ENCODE measurements at places on chromosomes 6 and 20. TPM values are rescaled to one million over a fixed set of nuclear protein-coding genes. Genes with fewer than 3 reads are reported as not detected.

GRCh38 chr6:75349262-75349984 lies 64.8 kb upstream of the TMEM30A start:
- peaks cover 44% of the 10 kb centered on the region for H3K27me3 ChIP-seq
- H3K27ac ChIP-seq = no peak overlapping the region

DNA sequence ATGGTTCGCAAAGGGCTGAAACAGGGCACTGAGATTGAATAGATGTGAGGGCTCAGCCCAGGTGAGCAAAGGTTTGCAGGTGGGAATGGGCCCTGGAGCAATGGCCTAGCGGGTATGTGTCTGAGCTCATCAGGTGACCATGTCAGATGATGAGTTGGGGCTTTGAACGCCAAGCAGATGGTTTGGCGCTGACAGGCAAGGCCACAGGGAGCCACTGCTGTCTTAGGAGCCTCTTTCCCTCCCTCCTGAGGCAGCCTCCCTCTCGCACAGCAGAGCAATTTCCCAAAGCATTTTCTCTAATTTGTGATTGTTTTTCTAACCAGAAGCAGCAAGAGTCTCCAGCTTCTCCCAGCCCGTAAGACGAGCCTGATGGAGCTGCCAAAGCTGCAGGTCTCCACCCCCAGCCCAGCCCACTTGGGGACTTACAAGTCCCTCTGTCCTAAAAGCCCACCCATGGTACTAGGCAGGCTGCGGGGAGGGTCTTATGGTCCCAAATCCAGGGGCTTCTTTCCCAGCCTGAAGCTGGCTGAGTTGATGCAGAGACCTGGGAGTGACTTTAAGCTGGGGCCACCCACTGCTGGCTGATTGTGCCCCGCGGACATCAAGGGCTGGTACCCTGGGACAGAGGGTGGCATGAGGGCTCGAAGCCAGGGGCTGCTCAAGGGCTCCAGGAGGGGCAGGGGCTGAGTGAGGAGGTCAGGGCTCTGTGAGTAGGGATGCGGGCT lies 11.6 kb downstream of the CDH22 start:
- H3K36me3 ChIP-seq = no peaks in the 10 kb centered on the region
- H3K27ac ChIP-seq = no peak overlapping the region
- H3K27me3 ChIP-seq = peaks cover 7% of the 10 kb centered on the region
- no peak overlapping the region for H3K4me3 ChIP-seq

HSPA1L gene
- total RNA-seq = 3.3 TPM

LRRC1 gene
- 4.2 TPM for total RNA-seq

- DNase-seq = no peak
- H3K36me3 ChIP-seq = peaks cover 20% of the 10 kb centered on the region
- no peaks in the 10 kb centered on the region for H3K27me3 ChIP-seq
- no peak overlapping the region for H3K27ac ChIP-seq
- peaks cover 3% of the 10 kb centered on the region for H3K4me1 ChIP-seq
- H3K4me3 ChIP-seq = no peak overlapping the region
Measured at GRCh38 chr6:154805288-154805911, 72.2 kb downstream of the SCAF8 start.

DNA sequence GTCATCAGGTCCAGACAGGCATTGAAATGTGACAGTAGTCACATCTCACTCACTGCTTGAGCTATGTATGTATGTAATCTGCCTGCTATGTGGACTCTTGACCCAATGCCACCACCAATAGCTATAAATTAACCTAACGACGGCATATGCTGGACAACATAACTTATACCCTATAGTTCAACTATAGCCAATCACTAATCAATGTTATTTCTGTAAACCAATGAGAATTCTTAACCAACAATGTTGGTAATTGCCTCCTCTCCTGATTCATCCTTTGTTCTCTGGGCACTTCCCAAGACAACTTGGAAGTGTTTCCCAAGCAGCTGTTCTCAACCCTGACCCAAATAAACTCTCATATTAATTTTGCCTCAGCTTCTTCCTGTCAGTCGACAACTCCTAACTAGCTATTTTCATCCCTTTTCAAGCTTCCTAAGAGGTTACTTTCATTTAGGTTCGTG lies 24.1 kb upstream of the SERPINB1 start:
- no peak for DNase-seq
- peaks cover 35% of the 10 kb centered on the region for H3K36me3 ChIP-seq
- peaks cover 45% of the 10 kb centered on the region for H3K4me1 ChIP-seq
- H3K4me3 ChIP-seq = no peak overlapping the region

- DNase-seq = no peak
- no peak overlapping the region for H3K4me3 ChIP-seq
- H3K27ac ChIP-seq = no peak overlapping the region
- H3K27me3 ChIP-seq = no peaks in the 10 kb centered on the region
- no peaks in the 10 kb centered on the region for H3K36me3 ChIP-seq
Measured at GRCh38 chr6:77332915-77333623, 130.2 kb downstream of the HTR1B start.

- peaks cover 4% of the 10 kb centered on the region for H3K27me3 ChIP-seq
- no peak overlapping the region for H3K27ac ChIP-seq
- no peak for DNase-seq
Measured at GRCh38 chr6:157653521-157653920, 169.5 kb upstream of the SNX9 start.

Measured in activated naive CD8-positive, alpha-beta T cell treated with anti-CD3 and anti-CD28 coated beads, Interleukin-2, amount 10 ng/mL, durations not matched to agents 7 days and 5 days (primary cell).